ENCODE measurements at places on chromosomes 2 and 18. TPM values are rescaled to one million over a fixed set of nuclear protein-coding genes. Genes with fewer than 3 reads are reported as not detected.

The TRABD2A gene
- total RNA-seq, result 0.49 TPM

The CHST9 gene
- 2.0 TPM for total RNA-seq

The HOXD13 gene
- total RNA-seq, result not detected

The IL36G gene
- total RNA-seq, result not detected

DNA sequence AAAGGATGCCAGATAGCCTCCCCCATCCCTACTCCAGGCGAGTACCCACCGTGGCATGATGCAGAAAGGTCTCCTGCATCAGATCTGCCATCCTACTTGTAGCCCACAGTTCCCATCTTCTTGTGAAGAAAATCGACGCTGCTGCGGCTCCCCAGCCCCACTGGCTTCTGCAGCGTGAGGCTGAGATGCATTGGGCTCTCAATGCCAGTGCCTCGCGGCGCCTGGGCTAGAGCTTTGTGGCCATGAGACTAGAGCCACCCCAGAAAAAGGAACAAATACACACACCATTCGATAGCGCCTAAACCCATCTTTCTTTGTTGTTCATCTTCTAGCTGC, 2.8 kb downstream of the NOL4 start:
- no peak for DNase-seq

- DNase-seq, result no peak
Measured at GRCh38 chr2:127581050-127581345, 45.5 kb downstream of the MYO7B start.

- DNase-seq, result no peak
Measured at GRCh38 chr18:42883169-42883568, 232.3 kb downstream of the RIT2 start.

DNA sequence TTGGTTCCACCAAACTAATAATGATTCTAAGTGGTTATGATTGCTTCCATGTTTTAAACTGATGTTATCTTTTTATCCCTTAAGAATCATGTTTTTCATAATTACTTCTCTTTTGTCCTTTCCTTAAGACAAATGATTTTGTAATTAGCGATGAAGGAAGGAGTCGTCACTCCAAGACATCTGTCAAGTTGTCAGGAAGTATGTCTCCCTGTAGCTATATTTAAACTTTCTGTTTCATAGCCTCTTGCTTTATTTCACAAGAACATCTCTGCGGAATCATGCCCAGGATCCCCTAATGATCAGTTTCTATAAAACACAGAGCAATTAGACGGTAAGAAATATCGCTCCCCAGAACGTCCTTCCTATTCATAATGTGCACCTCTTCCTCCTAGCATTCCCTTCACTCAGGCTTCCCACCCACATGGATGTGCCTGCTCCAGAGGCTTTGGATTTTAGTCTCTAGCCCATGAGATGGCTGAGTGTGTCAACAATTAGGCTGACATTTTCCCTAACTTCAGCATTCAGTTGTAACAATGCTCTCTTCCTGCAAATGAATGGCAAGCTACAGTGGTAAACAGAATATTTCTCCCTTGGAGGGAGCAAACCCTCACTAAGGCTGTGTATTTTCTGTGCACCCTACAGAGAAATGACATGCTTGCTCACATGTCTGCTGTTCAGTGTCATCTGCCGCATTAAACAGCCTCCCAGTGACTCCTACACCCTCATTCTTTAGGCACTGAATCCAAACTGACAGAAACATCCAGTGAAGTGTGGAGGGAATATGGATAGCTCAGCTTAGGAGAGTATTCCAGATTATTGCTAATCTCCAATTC, 879.6 kb upstream of the CELF4 start:
- no peak for DNase-seq

GRCh38 chr18:78685250-78685979, 294.2 kb upstream of the SALL3 start:
- DNase-seq, result no peak

Data from left ventricle myocardium inferior (tissue), 1 donor.